A549 treated with Mapracorat at 1 μM for 4 hours (cell line): ENCODE measurements at places on chromosomes 11 and 22. TPM values are rescaled to one million over a fixed set of nuclear protein-coding genes. Genes with fewer than 3 reads are reported as not detected.

The BATF2 gene
- 0.71 to 1.1 TPM (median 0.85 TPM) in 5 replicates for total RNA-seq

The RAC2 gene
- 0.20 to 0.29 TPM (median 0.28 TPM) in 3 of 5 replicates, not detected in the others for total RNA-seq

The DYNC2H1 gene
- 5.3 to 6.7 TPM (median 6.2 TPM) in 5 replicates for total RNA-seq

The TBX1 gene
- total RNA-seq: 2.7 to 5.0 TPM (median 4.0 TPM) in 5 replicates

The ANO9 gene
- total RNA-seq: 0.64 to 1.3 TPM (median 0.88 TPM) in 5 replicates

The ANKK1 gene
- total RNA-seq: 0.07 TPM in 1 of 5 replicates, not detected in the others

The USH1C gene
- 0.99 to 1.7 TPM (median 1.3 TPM) in 5 replicates for total RNA-seq

The PAX6 gene
- total RNA-seq: 0.55 to 1.6 TPM (median 0.69 TPM) in 5 replicates

The RFPL2 gene
- total RNA-seq: 0.15 to 0.26 TPM (median 0.18 TPM) in 4 of 5 replicates, not detected in the other

The TSSK2 gene
- total RNA-seq: not detected in 5 replicates

The GATD1 gene
- 34.1 to 52.3 TPM (median 47.9 TPM) in 5 replicates for total RNA-seq

The B3GAT1 gene
- total RNA-seq: not detected in 5 replicates

The GLB1L3 gene
- 0.07 TPM in 1 of 5 replicates, not detected in the others for total RNA-seq

The KREMEN1 gene
- 3.5 to 4.7 TPM (median 4.2 TPM) in 5 replicates for total RNA-seq

The MS4A4A gene
- total RNA-seq: not detected in 5 replicates

The HEPHL1 gene
- total RNA-seq: not detected in 5 replicates

The OR4D5 gene
- not detected in 5 replicates for total RNA-seq

The TRIM29 gene
- 19.3 to 24.1 TPM (median 22.6 TPM) in 5 replicates for total RNA-seq

The B4GALNT4 gene
- total RNA-seq: 11.8 to 23.3 TPM (median 18.8 TPM) in 5 replicates

The SLC15A3 gene
- total RNA-seq: not detected in 5 replicates

The GAB4 gene
- total RNA-seq: not detected in 5 replicates

The APOBEC3H gene
- total RNA-seq: 0.14 to 0.65 TPM (median 0.63 TPM) in 3 of 5 replicates, not detected in the others

The SMC1B gene
- 0.03 to 0.05 TPM (median 0.05 TPM) in 3 of 5 replicates, not detected in the others for total RNA-seq

The TPBGL gene
- 0.08 to 0.27 TPM (median 0.17 TPM) in 5 replicates for total RNA-seq

The MS4A3 gene
- not detected in 5 replicates for total RNA-seq

The EML3 gene
- total RNA-seq: 18.3 to 27.8 TPM (median 22.2 TPM) in 5 replicates

The SOX10 gene
- not detected in 5 replicates for total RNA-seq

The CEP126 gene
- 2.6 to 3.8 TPM (median 2.9 TPM) in 5 replicates for total RNA-seq

The OR6T1 gene
- not detected in 5 replicates for total RNA-seq

The CASP5 gene
- total RNA-seq: not detected in 5 replicates

The CNTN5 gene
- total RNA-seq: not detected in 5 replicates

The PRR5L gene
- 11.4 to 15.1 TPM (median 13.2 TPM) in 5 replicates for total RNA-seq

The ACR gene
- total RNA-seq: not detected in 5 replicates

The OR51B4 gene
- not detected in 5 replicates for total RNA-seq

The KCNJ1 gene
- total RNA-seq: 0.06 TPM in 1 of 5 replicates, not detected in the others

The VSIG10L2 gene
- total RNA-seq: not detected in 5 replicates

The PAMR1 gene
- total RNA-seq: 0.25 TPM in 1 of 5 replicates, not detected in the others

The TMEM191B gene
- total RNA-seq: 0.75 to 2.3 TPM (median 1.3 TPM) in 5 replicates

The CEND1 gene
- 1.9 to 2.7 TPM (median 2.2 TPM) in 5 replicates for total RNA-seq

The KLHDC7B gene
- 0.03 TPM in 2 of 5 replicates, not detected in the others for total RNA-seq

The PLAAT2 gene
- 0.34 to 1.5 TPM (median 0.46 TPM) in 5 replicates for total RNA-seq

The MIOX gene
- 0.11 TPM in 1 of 5 replicates, not detected in the others for total RNA-seq

The KCNJ4 gene
- 0.18 to 0.56 TPM (median 0.35 TPM) in 5 replicates for total RNA-seq
